B cell (primary cell): ENCODE measurements at places on chromosomes 13 and 19. TPM values are rescaled to one million over a fixed set of nuclear protein-coding genes. Genes with fewer than 3 reads are reported as not detected.

DNA sequence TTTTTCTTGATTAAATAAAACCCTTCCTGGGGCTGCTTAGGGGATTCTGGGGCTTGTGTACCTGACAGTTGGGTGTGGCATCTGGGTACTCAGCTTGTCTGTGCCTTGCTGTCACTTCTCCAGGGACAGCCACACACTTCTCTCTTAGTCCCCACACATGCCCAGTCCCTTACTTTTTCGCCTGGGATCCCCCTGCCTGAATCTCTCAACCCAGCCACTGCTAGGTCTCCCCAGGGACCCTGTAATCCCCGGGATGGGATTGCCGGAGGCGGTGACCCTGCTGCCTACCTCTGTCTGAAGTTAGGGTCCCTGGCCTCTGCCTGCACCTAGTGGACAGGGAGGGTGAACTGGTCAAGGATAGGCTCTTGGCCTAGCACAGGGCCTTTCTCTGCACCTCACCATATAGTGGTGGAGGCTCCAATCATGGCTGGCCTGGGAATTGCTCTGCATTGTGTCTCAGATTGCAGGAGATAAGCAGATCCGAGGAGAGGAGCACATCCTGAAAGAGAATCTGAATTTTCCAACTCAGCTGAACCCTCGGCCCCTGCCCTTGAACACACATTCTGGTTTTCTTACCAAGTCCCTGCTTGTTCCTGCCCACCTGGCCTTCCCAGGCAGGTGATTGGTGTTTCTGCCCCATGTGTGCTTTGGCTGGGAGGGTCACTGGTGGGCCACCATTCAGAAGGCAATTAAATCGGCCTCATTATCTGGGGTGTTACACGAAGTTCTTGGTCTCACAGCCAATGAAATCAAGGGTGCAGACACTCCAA lies 8.7 kb upstream of the ZNF492 start:
- no peaks in the 10 kb centered on the region for H3K4me1 ChIP-seq
- no peak for DNase-seq
- H3K27ac ChIP-seq, result no peak overlapping the region
- H3K27me3 ChIP-seq, result peaks cover 8% of the 10 kb centered on the region
- H3K4me3 ChIP-seq, result no peak overlapping the region

- no peaks in the 10 kb centered on the region for H3K27me3 ChIP-seq
- no peaks in the 10 kb centered on the region for H3K36me3 ChIP-seq
- H3K4me1 ChIP-seq, result peaks cover under 1% of the 10 kb centered on the region
- H3K27ac ChIP-seq, result no peak overlapping the region
These were observed 3.1 kb upstream of the SPACA4 start for GRCh38 chr19:48603449-48603848.

GRCh38 chr13:21006141-21007005 lies 55.0 kb downstream of the LATS2 start:
- no peaks in the 10 kb centered on the region for H3K4me1 ChIP-seq
- H3K27ac ChIP-seq, result no peak overlapping the region
- no peak overlapping the region for H3K4me3 ChIP-seq
- H3K27me3 ChIP-seq, result no peaks in the 10 kb centered on the region
- no peak for DNase-seq

DNA sequence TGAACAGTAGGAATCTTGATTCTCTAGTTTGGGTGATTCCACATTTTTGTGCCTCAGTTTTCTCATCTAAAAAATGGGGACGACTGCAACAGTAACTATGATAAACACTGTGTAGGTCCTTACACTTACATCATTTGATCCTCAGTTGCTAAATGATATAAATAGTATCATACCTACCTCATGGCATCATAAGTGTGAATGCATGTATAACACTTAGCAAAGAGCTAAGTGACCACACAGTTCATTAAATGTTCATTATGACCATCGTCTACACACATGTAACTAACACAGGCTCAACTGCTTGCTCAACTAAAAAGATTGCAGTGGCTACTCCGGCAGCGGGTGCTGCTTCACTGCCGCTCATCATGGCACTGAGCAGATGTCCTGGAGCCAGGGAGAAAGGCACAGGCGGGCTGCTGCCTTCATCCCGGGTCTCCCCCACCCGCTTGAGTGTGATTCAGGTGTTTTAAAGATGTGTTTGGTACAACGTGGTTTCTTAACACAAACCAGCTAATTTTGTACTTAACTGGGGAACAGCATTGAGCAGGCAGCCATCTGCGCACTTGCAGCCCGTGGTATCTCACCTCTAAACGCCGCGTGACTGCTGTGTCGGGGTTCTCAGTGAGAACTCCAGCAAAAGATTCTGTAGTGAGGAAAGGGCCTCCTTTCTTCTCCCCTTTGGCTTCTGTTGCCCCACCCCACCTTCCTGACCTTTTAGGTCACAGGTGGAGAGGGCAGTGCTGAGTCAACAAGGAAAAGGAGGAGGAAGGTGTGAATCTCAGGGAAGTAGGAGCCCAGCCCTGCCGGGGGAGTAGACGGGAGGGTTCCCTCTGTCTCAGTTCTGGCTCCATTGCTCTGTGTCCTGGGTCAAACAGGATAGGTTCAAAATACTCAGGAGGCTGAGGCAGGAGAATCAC lies 11.7 kb upstream of the ACTN4 start:
- no peak for DNase-seq
- H3K27ac ChIP-seq, result peak overlapping the region; percentile 12
- no peaks in the 10 kb centered on the region for H3K27me3 ChIP-seq
- peaks cover 23% of the 10 kb centered on the region for H3K4me1 ChIP-seq

GRCh38 chr13:50376895-50377575 lies 361.8 kb downstream of the KCNRG start:
- H3K27ac ChIP-seq, result no peak overlapping the region
- H3K27me3 ChIP-seq, result no peaks in the 10 kb centered on the region
- no peak overlapping the region for H3K4me3 ChIP-seq
- no peaks in the 10 kb centered on the region for H3K36me3 ChIP-seq
- no peak for DNase-seq

DNA sequence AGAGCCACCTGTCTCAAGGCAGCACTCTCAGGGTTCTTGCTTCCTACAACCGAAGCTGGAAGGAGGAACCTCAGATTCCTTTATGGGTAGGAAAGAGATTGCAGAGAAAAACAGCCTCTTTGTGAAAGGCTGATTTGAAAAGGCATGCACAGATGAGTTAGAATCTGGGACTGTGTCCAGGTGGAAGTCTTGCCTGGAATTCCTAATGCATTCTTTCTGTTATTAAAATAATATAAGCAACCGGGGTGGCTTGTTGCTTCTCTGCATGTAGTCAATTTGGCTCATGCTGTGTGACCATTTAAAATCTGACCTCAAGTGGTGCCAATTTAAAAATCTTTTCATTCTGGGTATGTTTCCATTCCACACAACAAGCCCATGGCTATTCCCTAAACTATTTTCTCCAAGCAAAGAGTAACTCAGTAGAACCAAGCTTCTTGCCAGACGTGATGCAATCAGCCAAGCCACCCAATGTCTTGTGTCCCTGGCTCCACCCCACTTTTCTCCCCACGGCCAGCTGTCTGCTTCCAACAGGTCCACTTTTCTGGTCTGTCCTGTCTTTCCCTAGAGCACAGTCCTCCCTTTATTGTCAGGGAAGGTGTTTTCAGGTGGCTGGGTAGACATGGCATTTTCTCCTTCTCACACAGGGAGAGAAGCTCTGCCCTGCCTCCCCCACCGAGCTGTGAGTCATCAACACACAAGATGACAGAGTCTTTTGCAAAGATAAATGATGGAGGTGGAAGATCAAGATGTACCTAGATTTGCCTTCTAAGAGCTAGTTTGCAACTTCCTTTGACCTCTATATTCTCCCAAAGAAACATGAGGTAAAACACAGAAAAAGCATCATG lies 394.3 kb downstream of the FOXO1 start:
- H3K27me3 ChIP-seq, result no peaks in the 10 kb centered on the region
- DNase-seq, result no peak
- H3K36me3 ChIP-seq, result no peaks in the 10 kb centered on the region
- H3K4me3 ChIP-seq, result no peak overlapping the region

- H3K4me3 ChIP-seq, result no peak overlapping the region
- H3K27ac ChIP-seq, result no peak overlapping the region
- peaks cover 6% of the 10 kb centered on the region for H3K27me3 ChIP-seq
- H3K4me1 ChIP-seq, result peaks cover 3% of the 10 kb centered on the region
- no peak for DNase-seq
These were observed 674 bp downstream of the TRPC4 start for GRCh38 chr13:37868691-37869505.

- H3K36me3 ChIP-seq, result no peaks in the 10 kb centered on the region
- no peak overlapping the region for H3K27ac ChIP-seq
- no peak overlapping the region for H3K4me3 ChIP-seq
- no peak for DNase-seq
- no peaks in the 10 kb centered on the region for H3K4me1 ChIP-seq
These were observed 1481.9 kb downstream of the PCDH9 start for GRCh38 chr13:65748227-65748626.

GRCh38 chr19:8536282-8536681 lies 22.3 kb upstream of the ZNF414 start:
- no peak overlapping the region for H3K27ac ChIP-seq
- H3K4me3 ChIP-seq, result no peak overlapping the region
- no peaks in the 10 kb centered on the region for H3K27me3 ChIP-seq

- DNase-seq, result no peak
- H3K4me3 ChIP-seq, result no peak overlapping the region
- no peaks in the 10 kb centered on the region for H3K27me3 ChIP-seq
- no peak overlapping the region for H3K27ac ChIP-seq
- H3K36me3 ChIP-seq, result no peaks in the 10 kb centered on the region
These were observed 324.1 kb upstream of the PCDH9 start for GRCh38 chr13:67554286-67554685.

Gene APLP1
- total RNA-seq, result not detected in 2 replicates

GRCh38 chr19:387777-388176 lies 21.2 kb downstream of the C2CD4C start:
- no peaks in the 10 kb centered on the region for H3K36me3 ChIP-seq
- no peaks in the 10 kb centered on the region for H3K27me3 ChIP-seq
- no peak for DNase-seq
- no peak overlapping the region for H3K27ac ChIP-seq

DNA sequence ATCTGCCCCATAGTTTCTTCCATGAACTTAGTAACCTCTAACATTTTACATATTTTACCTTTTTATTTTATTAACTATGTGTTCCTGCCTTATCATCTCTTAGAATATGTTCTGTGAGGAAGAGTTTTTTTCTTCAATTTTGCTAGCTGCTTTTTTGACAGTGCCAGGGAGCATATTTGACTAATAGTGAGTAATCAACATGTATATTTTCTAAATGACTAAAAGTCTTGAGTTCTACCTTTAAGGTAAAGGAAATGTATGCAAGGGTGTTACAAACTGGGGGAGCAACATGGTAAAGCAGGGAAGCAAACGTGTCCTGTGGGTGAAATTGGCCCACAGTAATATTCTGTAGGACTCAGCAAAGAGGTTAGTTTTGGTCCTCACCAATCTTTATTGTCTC lies 165.5 kb downstream of the NBEA start:
- H3K27me3 ChIP-seq, result no peaks in the 10 kb centered on the region
- no peaks in the 10 kb centered on the region for H3K36me3 ChIP-seq
- H3K4me1 ChIP-seq, result no peaks in the 10 kb centered on the region
- H3K4me3 ChIP-seq, result no peak overlapping the region

- no peak overlapping the region for H3K27ac ChIP-seq
- DNase-seq, result no peak
- no peaks in the 10 kb centered on the region for H3K4me1 ChIP-seq
- H3K4me3 ChIP-seq, result no peak overlapping the region
- peaks cover 40% of the 10 kb centered on the region for H3K27me3 ChIP-seq
- H3K36me3 ChIP-seq, result no peaks in the 10 kb centered on the region
These were observed 30.1 kb upstream of the OLFM2 start for GRCh38 chr19:9966448-9966847.

GRCh38 chr13:95403349-95404140 lies 102.3 kb upstream of the ABCC4 start:
- no peak overlapping the region for H3K27ac ChIP-seq
- peaks cover 9% of the 10 kb centered on the region for H3K4me1 ChIP-seq
- H3K4me3 ChIP-seq, result peak overlapping the region; percentile 41
- DNase-seq, result no peak
- no peaks in the 10 kb centered on the region for H3K36me3 ChIP-seq
- H3K27me3 ChIP-seq, result peaks cover 13% of the 10 kb centered on the region

DNA sequence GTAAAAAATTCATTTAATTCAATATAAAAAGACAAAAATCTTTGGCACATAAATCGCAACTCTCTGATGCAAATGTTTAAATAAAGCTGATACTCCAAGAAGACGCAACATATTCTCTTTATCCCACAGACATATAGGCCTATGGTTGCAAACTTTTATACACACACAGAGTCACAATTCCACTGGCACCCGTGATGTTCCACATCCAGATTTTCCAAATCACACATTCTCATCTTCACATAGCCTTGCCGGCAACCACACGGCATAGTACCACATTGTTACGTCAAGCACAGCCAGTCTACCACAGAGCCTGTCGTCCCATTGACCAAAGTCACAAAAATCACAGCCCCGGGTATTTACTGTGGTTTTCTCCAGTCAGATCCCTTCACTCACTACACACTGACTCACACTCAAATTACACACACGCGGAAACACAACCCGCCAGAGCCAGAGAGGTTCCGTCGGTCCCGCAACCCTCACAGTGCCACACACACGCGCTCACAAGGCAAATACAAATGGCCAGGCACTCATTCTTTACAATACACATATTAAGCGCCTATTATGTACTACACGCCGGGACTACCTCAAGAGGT lies 546 bp upstream of the ZNF546 start:
- H3K27ac ChIP-seq, result peak overlapping the region; percentile 78
- no peak for DNase-seq
- peaks cover 16% of the 10 kb centered on the region for H3K4me1 ChIP-seq

- H3K27ac ChIP-seq, result no peak overlapping the region
- no peaks in the 10 kb centered on the region for H3K36me3 ChIP-seq
- H3K4me1 ChIP-seq, result no peaks in the 10 kb centered on the region
- no peaks in the 10 kb centered on the region for H3K27me3 ChIP-seq
- no peak for DNase-seq
These were observed 224.9 kb downstream of the UQCRFS1 start for GRCh38 chr19:28988066-28988465.

DNA sequence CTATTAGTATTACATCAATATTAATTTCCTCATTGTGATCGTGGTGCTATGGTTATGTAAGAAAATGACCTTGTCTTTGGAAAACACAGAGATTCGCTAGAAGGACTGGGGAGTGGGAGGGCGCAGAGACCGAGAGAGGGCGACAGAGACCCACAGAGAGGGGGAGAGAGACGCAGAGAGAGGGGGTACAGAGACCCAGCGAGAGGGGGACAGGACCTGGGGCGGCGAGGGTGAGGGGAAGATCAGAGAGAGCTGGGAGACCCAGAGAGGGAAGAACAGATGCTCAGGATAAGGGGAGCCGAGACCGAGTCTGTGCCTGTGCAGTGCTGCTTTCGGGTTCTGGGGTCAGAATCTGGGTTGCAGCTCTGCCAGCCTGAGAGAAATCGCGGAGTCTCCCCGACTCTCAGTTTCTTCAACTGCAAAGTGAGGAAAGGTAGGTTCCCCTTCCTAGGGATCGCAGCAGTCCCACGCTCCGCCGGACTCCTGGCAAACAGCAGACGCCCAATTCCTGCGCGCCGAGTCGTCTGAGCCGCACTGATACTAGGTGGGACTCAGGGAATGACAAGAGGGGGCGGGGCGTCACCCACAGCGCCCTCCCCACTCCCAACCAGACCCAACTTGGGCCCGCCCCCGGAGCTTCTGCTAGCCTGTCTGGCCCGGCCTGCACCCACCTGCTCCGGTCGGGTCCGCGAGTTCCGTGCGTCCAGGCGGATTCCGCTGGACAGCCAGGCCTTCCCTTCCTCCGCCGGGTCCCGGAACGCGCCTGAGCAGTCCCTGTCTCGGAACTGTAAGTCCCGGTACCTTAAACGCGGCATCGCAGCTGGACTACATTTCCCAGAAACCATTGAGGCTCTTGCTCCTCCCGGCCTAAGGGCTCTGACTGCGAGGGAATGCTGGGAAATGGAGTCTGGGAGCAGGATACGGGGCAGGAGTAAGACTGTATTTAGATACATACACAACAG lies 15.3 kb downstream of the IZUMO2 start:
- peaks cover 11% of the 10 kb centered on the region for H3K4me1 ChIP-seq
- peaks cover 3% of the 10 kb centered on the region for H3K27me3 ChIP-seq
- peak; percentile 84 for DNase-seq
- no peak overlapping the region for H3K27ac ChIP-seq
- peak overlapping the region; percentile 11 for H3K4me3 ChIP-seq
